ENCODE measurements at places on chromosomes 7 and 10.

GRCh38 chr7:119556436-119556835, 716.5 kb upstream of the KCND2 start:
- DNase-seq = no peak

GRCh38 chr10:133453516-133454203, at the start of gene SCART1:
Gene SCART1, plus strand, starts transcription at chr10:133453945. Its CDS starts 53 bp downstream, at chr10:133453998.
- DNase-seq = no peak

DNA sequence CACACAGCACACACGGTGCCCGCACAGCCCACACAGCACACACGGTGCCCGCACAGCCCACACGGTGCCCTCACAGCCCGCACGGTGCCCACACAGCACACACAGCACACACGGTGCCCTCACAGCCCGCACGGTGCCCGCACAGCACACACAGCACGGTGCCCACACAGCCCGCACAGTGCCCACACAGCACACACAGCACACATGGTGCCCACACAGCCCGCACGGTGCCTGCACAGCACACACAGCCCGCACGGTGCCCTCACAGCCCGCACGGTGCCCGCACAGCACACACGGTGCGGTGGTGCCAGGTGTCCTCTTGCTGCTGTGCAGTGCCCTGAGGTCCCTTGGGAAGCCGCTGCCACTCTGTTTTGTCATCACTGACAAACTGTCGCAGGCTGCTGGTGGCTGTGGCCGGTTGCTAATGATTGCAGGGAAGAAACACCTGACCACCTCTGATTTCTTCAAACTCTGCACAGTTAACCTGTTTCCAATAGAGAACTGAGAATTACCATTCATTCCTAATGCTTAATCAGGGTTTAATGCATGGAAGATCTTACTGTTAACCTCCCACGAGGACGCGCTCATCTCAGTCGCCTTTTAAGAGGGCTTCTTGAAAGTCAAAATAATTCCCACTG, 66.9 kb downstream of the GLRX3 start:
- no peak for DNase-seq

GRCh38 chr7:145474009-145474686, 638.3 kb upstream of the TPK1 start:
- DNase-seq = no peak

GRCh38 chr10:100888957-100889356, 23.8 kb upstream of the SLF2 start:
- no peak for DNase-seq

GRCh38 chr7:141486959-141487358, 64.3 kb upstream of the AGK start:
- DNase-seq = no peak

DNA sequence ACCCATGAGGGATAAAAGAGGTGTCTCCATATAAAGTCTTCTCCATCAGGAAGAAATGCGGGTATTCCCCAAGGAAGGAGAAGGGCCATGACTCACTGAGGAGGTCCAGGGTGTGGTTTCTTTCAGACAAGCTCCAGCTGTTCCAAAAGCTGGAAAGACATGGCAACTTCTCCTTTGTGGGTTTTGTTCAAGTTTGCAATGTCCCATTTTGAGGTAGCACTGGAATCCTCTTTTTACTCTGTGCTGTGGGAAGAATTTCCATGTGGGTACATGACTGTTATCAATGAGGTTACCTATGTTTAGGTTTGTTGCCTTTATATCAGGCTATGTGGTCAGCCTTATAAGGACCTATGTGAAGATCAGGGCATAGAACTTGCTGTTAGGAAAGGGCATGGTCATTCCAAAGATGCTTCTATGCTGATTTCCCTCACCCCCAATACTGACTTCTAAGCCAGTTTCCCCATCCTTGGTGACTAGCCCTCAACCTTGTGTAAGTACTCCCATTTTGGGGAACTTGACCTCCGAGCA, 697.5 kb downstream of the INHBA start:
- no peak for DNase-seq

DNA sequence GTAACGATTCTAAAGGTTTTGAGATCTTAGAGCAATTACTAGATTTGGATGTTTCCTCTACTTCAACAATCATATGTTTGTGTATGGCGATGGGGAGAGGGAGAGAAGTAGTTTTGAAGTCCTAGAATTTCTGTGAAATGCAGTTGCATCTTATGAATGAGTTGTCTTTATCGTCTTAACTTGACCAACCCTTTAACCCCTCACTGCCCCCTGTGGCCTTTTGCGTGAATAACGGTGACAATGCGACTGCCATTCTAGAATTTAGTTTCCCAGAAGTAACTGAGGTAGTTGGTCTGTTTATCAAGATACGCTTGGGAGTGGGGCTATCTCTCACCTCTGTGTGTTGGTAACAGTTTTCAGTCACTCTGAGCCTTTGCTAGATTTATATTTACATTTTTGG, 204.6 kb downstream of the HDAC9 start:
- DNase-seq = no peak

- no peak for DNase-seq
These were observed 100.3 kb upstream of the ANK3 start for GRCh38 chr10:60490013-60490412.

- no peak for DNase-seq
These were observed 206.7 kb upstream of the PTPRZ1 start for GRCh38 chr7:121666306-121666705.
